ENCODE measurements at places on chromosomes 1 and 21.
A peak's percentile ranks its signal among the peaks of the same experiment; 100 is the strongest.

- DNase-seq, result no peak
These were observed 218.7 kb upstream of the VAMP3 start for GRCh38 chr1:7552402-7552801.

GRCh38 chr1:67716800-67717199 is 31.8 kb downstream of the GADD45A start:
- DNase-seq, result no peak

DNA sequence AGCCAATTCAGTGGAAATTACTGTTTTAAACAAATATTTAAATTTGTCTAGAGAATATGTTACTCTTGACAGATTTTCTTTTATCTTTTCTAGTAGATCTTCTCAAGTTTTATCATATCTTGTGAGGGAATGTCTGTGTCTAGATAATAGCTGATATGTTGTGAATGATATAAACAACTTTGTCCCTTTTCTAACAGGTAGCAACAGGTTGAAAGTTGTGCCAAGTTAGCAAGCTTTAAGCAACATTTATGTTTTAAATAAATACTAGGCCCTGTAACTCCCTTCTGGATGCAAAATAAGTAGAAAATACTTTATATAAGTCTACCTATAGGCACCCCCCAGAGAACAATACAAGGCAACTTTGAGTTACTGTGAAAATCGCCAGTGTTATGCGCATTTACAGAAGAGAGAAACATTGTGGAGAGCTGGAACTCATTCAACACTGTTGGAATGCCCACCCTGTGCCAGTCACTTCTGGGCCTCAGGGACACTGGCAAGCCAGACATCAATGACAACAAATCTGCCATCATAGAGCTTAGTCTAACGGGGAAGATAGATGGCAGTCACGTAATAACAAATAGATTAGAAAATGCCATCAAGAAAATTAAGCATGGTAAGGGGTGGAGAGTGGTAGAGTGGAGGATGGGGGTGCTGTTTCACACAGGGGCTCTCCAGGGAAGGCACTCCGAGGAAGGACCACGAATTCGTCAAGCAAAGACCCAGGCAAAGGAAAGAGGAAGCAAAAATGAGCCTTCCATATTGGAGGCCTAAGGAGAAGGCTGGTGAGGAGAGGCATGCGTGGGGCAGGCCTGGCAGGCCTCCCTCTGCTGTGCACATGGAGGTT is 4.4 kb downstream of the MAP3K21 start:
- no peak for DNase-seq

- DNase-seq, result no peak
These were observed 329.1 kb downstream of the LRRIQ3 start for GRCh38 chr1:73868810-73869336.

GRCh38 chr1:19861034-19861433 is 21.2 kb upstream of the OTUD3 start:
- no peak for DNase-seq

- peak; percentile 62 for DNase-seq
These were observed 18.8 kb downstream of the ADGRB2 start for GRCh38 chr1:31745096-31745945.

DNA sequence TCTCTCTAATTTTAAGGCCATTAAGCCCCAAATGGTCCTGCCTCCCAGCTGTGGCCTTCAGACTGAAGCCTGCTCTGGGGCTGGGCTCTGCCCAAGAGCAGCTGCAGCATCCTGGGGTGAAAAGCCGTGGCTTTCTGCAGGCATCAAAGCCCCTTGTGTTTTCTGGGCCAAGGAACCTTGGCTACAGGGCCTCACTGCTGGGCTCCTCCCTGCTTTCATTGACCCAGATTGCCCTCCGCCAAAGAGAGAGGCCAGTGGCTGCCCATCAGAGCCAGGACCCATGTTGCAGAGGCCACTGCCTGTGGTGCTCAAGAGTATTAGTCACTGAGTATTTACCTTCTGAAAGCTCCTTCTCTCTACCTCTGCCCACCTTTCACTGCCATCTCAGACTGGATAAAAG is 1.6 kb downstream of the ZNF648 start:
- DNase-seq, result no peak

GRCh38 chr1:183454377-183454776 is 17.9 kb upstream of the SMG7 start:
- DNase-seq, result no peak

DNA sequence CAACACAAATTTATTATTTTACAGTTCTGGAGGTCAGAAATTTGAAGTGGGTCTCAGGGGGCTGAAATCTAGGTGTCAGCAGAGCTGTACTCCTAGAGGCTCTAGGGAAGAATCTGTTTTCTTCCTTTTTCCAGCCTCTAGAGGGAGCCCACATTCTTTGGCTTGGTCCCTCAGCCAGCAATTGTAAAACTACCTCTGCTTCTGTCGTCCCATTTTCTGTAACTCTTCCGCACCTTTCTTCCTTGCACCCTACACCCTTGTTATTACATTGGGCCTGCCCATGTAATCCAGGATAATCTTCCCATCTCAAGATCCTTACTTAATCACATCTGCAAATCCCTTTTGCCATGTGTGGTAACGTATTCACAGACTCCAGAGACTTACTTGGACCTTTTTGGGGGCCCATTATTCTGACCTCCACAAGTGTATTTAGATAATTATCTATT is 24.8 kb upstream of the THEM4 start:
- peak; percentile 65 for DNase-seq

GRCh38 chr1:210910020-210910575 is 223.8 kb downstream of the KCNH1 start:
- DNase-seq, result no peak

DNA sequence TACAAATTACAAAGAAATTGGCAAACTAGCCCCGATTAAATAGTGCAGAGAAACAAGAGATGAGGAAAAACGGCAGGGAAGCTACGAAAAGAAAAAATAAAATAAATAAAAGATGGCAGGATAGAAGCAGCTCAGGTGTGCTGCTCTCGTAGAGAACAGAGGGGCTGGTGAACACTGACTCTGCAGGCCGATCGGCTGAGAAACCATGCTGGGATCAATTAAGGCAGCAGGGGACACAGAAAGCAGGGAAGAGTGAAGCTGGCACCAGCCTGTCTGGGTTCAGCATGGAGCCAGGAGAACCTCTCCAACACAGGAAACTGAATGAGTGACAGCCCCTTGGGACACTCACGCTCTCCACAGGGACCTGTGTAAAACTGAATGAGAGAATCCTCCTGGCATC is 39.5 kb upstream of the TMPRSS15 start:
- DNase-seq, result no peak

DNA sequence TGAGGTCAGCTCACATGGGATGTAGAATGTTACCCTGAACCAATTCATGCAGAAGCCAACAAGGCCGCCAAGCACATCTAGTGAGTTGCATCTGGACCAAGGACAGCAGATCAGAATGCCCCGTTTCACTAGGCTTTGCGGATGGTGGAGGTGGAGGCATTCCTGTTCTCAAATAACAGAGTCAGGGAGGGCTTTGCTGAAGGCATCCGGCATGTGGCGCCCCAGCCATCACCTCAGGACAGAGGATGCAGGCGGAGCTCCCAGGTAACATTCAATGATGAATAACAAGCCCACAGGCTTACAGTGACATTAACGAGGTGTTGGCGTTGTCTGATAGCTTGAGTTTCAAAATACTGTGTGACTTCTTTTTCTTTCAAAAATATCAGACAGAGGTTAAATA is 476.2 kb downstream of the CAMTA1 start:
- no peak for DNase-seq

DNA sequence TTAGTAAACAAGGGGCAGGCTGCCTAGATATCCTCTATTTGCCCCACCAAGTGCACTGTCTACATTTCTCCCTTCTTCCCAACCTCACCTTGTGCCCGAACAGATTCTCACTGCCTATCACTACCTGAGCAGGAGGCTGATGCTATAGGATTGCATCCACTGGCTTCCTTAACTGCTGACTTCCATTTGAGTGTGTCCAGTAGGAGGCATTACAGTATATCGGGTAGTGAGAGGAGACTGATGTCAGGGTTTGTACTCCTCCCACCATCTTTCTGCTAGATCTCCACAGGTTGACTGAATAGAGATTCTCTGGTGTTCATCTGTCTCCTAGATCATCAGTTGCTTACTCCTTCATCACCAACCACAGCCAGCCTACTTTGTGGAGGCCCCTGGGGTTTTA is 796.3 kb downstream of the LRRIQ3 start:
- DNase-seq, result no peak

DNA sequence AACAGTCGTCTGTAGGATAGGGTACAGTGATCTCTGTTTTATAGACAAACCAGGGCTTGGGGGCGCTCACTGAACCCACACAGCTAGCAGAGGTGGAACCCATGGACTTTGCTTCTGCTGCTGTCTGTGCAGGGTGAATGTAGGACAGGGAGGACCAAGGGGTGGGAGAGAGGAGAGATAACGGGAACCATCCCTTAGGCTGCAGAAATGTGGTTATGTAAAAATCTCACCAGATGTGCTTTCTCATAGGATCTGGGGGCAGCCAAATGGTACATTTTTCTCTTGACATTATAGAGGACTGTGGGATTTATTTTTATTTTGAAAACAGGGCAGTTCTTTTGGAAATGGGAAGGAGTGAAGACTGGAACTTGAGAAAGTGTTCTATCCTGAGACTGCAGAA is 8.7 kb downstream of the NFASC start:
- no peak for DNase-seq

DNA sequence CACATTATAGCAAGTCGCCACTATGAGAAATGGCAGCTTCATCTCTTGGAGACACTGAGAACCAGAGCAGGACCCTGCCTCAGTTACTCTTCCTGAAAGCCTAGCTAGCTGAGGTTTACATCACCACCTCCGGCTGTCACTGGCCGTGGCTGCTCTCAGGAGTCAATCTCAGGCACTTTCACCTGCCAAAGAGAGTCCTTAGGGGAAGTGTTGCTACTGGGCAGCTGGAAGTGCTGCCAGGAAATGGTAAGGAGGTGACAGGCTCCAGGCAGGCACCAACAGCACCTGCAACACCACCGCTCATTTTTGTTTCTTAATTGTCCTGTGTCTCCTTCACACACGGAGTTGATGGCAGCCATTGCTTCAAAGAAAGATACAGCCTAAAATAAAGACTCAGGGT is 92.5 kb downstream of the DSCAM start:
- no peak for DNase-seq

- no peak for DNase-seq
These were observed 80.0 kb downstream of the HUNK start for GRCh38 chr21:31952828-31953227.

- no peak for DNase-seq
These were observed 62.3 kb upstream of the ADARB1 start for GRCh38 chr21:45011911-45012661.

DNA sequence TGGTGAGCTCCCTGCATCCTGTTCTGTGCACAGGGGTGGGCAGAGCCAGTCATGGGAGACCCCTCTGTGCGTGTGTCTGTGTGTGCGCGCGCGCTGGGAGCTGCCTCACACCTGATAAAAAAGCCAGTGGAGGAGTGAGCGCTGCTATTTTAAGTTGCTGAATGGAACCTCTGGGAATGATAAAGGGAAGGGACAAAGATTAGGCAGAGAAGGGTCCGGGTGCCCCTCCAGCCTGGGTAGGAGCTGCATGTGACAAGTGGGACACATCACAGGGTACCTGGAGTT is 847 bp downstream of the ADORA1 start:
- no peak for DNase-seq

- no peak for DNase-seq
These were observed at the start of gene PLPPR5 for GRCh38 chr1:99004861-99005442. Gene PLPPR5, minus strand, starts transcription at chr1:99004861. Its CDS starts 190 bp downstream, at chr1:99004671.

- DNase-seq, result no peak
These were observed 125.1 kb downstream of the GIPC2 start for GRCh38 chr1:78170859-78171258.

- no peak for DNase-seq
These were observed 34.9 kb downstream of the DUSP10 start for GRCh38 chr1:221706876-221707582.

GRCh38 chr1:7630378-7630777 is 140.7 kb upstream of the VAMP3 start:
- no peak for DNase-seq

DNA sequence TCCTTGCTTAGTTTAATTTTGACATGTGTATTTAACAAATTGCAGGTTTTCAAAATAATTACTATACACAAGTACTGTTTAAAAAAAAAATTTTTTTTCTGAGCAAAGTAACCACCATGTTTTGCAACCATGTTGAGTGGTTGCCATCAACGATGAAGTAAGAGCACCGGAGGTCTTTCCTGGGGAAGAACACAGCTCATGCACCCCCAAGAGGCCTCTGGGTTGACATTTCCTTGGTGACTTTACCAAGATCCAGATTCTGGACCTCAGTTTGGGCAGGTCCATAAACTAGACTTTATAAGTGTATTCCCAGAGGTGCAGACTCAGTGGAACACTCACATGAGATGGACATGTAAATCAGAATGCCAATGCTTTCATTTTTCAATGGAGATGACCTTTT is 36.8 kb upstream of the RALGPS2 start:
- no peak for DNase-seq

DNA sequence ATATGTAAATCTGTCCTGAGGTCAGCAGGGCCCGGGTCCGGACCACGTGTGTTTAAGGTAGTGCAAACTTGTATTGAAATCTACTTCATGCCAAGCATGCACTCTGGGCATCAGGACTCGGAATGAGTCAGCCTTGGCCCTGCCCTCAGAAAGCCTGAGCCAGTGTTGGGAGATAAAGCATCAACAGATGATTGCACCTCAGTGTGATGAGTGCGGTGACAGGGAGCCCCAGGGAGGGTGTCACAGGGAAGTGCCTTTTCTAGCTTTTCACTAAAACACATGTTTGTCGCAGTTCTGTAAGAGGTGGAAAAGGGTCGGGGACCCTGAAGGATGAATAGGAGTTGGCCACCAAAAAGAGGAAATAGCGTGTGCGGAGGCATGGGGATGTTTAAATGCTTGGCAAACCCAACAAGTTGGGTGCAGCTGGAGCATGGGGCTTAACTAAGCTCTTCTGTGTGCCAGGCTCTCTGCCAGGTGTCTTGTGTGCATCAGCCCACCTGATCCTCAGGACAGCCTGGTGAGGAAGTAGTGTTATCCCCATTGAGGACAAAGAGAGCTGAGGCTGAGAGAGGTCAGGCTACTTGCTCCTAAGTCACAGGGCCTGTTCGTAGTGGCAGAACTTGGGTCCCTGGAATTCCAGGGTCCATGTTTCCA is 48.2 kb upstream of the EPB41 start:
- DNase-seq, result no peak

DNA sequence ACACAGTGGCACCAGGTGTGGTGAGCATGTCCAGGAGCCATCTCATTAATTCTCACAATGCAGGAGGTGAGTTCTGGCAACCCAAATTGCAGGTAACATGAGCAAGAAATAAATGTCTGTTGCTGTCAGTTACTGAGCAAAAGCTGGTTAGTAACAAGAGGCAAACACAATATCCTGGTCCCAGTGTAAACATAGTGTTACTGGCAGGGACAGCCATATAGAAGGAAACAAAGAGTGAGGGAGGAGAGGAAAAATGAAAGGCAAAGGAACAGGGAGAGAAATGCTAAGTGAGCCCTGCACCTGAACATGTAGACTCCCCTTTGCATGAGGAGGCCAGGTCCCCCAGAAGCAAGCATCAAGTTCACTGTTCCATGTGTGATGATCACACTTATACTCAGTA is 203.6 kb downstream of the TRABD2B start:
- no peak for DNase-seq

DNA sequence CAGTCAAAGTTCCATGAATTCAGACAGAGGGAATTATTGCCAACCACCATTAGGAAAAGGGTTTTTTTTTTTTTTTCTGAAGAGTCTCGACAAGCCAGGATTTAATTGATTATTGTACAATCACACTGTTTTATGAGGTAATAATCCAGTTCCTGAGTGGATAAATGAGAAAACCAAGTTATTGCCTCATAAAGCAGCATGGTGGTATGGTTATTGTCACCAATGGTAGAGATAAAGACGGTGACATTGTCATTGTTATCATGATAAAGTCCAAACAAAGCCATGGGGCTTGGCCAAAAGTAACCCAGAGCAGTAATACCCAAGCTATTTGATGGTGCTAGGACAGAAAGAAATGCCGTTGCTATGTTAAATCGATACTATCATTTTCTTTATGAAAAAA is 232.8 kb downstream of the USH2A start:
- no peak for DNase-seq
